ENCODE measurements at places on chromosomes 2 and 18.

GRCh38 chr2:25042321-25043240 is 705 bp downstream of the EFR3B start:
- DNase-seq = no peak

GRCh38 chr18:46338205-46338604 is 234.0 kb downstream of the HAUS1 start:
- DNase-seq = no peak

GRCh38 chr2:216372761-216373291 is 543 bp upstream of the MARCHF4 start:
- no peak for DNase-seq

DNA sequence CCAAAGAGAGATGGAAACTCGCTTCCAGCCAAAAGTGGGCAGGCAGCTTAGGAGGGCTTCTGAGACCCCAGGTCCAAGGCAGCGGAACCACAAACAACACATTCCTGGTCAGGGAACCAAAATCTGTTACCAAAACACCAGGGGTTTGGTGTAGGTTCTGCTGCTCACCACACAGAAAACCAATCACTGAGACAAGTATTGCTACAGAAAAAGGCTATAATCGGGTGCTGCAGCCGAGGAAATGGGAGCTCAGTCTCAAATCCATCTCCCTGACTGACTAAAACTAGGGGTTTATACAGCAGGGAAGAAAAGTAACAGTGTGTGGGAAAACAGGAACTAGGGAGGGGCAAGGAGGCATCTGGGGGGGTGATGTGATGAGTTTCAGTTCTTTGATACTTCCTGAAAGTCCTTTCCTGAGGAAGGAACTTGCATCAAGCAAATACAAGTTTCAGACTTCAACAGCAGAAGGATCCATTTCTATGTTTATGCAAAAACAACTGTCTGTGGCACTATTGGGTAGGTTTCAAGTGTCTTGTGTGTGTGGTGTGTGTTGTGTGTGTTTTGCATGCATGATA is 108.0 kb downstream of the FAM168B start:
- DNase-seq = no peak

DNA sequence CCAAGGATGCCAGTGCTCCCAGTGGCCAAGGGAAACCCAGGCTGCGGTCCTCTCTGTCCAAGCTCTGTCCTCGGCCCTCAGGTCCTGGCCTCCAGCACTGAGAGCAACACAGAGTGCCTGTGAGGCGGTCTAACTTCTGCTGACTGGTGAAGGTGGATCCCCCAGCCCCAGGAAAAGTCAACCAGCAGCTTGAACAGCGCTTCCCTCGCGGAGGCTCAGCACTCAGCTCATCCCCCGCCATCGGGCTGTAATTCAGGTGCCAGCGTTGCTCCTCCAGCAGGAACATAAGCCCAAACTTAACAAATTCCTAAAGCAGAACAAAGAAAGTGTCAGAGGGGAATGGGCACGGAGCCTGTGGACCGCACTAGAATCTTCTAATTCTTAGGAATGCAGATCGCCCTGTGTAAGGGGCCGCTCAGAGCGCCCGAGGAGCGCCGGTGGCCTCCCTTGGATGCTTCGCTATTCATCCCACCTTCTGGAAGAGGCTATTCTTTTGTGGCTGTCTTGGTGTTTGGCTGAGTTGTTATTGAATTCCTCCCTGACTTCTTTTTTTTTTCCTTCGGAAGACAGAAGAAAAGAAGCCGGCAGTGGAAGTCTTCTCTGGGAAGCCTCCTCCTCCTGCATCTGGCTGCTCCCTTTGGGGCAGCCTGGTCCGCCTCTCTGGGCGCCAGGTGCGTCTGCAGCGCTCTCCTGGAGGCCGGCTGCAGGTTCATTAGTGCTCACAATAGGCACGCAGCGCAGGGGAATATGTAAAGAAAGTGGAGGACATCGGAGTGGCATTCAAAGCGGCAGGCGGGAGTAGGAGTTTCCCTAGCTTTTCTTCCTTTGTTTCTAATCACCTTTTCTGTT is 905.6 kb downstream of the TSN start:
- no peak for DNase-seq

DNA sequence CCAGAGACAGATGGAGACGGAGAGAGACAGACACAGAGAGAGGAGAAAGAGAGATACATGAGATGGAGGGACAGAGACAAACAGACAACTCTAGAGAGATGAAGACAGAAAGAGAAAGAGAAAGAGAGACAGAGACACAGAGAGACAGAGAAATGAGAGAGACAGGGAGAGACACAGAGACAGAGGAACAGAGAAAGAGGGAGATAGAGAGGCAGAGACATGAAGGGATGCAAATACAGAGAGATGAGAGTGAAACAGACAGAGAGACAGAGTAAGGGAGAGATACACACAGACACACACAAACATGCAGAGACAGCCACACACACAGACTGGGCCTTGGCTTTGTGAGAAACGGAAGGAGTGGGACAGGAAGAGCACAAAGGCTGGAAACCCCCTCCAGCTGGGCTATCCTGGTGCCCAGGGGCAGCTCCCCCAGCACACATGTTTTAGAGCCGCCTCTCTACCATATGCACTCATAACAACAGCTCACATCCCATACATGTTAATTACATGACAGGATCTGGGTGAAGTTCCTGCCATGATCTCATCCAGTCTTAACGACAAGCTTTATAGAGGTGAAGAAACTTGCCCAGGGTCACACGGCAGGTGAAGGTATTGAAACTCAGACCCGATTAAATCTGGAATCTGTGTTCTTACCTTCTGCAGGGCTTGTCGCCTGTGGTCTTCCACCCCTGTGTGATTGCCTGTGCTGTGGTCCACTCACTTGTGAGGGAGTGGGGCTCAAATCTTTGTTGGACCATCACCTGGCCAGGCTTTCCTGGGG is 32.4 kb downstream of the IL18R1 start:
- DNase-seq = no peak

DNA sequence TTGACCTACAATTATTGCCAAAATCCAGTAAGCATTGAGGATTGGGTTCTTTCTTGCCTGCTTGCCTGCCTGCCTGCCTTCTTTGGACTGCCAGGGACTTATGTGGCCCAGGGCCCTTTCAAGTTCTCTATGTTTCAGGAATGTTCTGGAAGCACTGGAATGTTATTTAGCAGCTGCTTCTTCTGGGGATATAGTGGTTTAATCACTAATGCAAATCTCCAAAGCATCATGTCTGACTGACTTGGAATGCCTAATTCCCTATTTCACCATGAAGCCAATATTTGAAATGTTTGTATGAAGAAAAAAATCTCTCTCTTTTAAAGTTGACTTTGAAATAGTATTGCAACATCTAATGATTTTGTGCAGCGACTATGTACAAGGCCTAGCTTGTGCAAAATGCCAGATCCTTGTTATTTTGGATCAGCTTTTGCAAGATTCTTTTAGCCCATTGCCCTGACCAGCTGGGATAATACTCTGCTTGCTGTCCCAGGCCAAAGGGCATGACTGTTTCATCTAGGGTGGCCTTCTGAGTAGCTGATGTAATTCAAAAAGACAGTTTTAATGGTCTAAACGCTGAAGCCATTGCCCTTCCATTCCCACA is 204.6 kb downstream of the RND3 start:
- no peak for DNase-seq

DNA sequence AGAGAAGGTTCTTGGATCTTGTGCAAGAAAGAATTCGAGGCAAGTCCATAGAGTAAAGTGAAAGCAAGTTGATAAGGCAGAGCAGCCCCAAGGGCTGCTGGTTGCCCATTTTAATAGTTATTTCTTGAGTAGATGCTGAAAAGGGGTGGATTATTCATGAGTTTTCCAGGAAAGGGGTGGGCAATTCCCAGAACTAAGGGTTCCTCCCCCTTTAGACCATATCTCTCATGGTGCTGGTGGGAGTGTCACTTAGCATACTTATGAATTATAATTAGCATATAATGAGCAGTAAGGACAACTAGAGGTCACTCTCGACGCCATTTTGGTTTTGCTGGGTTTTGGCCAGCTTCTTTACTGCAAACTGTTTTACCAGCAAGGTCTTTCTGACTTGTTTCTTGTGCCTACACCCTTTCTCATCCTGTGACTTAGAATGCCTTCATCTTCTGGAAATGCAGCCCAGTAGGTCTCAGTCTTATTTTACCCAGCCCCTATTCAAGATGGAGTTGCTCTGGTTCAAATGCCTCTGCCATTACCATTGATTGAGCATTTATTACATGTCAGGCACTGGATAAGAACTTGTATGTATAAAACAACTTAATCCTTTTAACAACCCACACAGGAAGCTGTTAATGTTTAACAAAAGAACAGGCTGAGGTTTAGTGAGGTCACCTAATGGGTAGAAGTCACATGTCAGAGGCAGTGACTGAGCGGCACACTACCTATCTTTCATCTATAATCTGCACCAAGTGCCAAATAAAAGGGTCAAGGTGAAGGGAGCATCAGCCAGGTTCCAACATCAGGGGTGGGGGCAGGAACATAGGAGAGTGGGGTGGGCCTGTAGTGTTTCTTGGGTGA is 250.9 kb downstream of the ICOS start:
- DNase-seq = peak; percentile 7

DNA sequence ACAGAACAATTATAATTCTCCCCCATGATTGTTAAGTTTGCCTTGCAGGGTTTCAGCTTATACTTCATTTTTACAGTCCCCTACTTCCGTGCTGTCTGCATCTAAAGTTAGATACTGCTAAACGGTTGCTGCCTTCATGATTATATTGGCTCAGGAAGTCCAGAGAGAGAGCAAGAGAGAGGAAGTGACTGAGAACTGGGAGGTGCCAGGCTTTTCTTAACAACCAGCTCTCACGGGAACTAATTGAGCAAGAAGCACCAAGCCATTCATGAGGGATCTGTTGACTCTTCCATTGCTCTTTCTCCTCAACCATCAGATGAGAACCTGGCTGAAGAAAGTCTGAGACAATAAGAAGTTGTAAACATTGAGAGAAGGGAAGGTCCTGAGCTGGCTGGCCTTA is 125.5 kb upstream of the SIX2 start:
- no peak for DNase-seq

DNA sequence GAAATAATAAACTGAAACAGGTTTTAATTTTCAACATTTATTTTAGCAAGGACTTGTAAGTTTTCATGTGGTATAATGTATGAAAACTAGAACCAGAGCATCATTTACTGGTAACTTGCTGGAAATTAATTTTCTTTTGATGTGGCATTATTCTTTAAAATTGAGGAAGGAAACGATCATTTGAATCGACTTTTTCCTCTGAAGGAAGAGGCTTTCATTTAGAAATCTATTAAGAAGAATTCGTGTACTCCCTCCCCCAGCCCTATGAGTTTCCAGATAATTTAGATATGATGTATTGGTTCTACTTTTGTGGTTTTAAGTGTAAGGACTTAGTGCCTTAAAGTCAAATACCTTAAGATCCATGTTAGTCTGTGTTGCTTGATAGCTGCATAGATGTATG is 2.5 kb downstream of the BABAM2 start:
- DNase-seq = no peak

DNA sequence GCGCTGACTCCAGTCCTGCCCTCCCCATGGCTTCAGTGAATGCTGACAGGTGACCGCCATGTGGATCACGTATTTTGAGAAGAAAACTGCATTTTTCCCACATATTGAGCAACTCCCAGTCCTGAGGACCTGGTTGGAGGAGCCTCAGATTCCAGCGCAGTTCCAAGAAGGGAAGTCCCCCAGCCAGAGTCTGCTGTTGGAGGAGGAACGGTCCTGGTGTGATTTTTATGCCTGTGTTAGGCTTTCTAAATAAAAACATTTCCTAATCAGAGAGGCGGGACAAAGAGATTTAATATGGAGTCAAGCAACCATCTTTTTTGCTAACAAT is 32.3 kb upstream of the COL6A3 start:
- DNase-seq = no peak

GRCh38 chr2:101912545-101912944 is 79.2 kb upstream of the IL1R2 start:
- DNase-seq = no peak

DNA sequence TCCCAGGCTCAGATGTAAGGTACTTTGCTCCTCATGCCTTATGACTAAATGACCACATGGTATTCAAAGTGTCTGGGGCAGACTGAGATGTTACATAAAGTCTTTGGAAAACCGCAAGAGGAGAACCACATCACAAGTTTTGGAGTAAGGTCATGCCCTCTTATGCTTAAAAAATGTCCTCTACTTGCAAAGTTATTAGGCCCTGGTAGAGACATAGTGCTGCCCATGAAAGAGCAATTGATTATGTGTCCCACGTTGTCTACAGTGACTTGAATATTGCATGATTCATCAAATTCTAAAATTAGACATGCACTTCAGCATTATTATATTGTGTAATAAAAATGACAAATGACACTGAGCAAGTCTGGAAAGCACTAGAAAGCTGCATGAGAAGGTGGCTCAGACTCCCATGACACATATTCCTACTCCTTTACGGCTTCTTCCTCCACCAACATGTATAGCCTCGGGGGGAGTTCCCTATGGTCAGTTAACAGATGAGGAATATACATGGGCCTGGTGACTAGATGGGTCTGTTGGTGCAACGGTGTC is 602.6 kb upstream of the VRK2 start:
- DNase-seq = peak; percentile 19
